Fibroblast of pulmonary artery (primary cell): ENCODE measurements at places on chromosomes 11 and 22.

DNA sequence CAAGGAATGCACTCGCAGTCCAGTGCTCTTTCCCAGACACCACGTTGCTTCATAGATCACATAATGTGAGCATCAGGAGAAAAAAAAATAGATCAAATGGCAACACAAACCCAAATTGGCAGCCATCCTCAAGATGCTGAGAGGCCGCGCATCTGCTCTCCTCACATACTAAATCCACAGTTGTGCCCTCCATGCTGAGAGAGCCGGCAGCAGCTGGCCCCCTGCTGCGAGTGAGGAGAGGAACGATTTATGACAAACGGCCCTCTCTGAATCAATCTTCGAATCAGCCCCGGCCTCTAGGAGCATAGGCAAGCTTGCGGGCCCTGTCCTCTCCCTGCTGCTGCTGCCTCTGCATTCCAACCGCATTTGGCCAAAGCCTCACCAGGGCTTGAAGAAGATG, 159.9 kb upstream of the TENM4 start:
- DNase-seq: no peak

DNA sequence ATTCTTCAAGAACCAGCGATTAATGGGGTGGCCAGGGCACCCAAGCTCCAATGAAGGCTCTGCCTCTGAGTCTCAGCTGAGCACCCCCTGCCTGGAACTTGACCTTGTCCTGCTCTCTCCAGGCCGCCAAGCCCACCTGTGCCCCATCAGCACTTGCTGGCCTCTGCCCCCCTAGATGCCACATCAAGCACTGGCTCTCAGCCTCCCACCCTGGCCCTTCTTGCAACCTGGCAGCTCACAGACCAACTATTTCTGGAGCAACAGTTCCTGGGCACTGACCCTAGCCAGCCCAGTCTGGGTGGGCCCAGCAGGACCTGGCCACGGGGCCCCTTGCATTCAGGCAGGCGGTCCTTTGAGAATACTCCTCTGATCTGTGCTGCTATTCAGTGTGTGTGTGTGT, 98.8 kb upstream of the PITPNB start:
- no peak for DNase-seq

- DNase-seq: no peak
These were observed 30.7 kb downstream of the TBX1 start for GRCh38 chr22:19791243-19791642.

DNA sequence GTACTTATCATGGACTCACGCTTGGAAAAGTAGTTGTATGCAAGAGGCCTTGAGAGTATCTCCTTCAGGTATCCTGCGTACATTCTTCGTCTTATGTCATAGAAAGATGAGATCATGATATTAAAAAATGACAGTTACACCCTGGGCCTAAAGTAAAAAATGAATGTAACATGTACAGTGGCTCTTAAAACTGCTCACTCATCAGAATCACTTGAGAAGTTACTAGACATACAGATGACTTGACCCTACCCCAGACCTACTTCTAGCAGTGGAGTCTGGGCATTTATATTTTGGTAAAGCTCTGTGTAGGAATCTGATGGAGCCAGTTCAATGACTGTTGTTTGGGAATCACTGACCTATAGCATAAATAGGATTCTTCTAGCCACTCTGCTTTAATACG, 54.5 kb downstream of the PPME1 start:
- DNase-seq: no peak

DNA sequence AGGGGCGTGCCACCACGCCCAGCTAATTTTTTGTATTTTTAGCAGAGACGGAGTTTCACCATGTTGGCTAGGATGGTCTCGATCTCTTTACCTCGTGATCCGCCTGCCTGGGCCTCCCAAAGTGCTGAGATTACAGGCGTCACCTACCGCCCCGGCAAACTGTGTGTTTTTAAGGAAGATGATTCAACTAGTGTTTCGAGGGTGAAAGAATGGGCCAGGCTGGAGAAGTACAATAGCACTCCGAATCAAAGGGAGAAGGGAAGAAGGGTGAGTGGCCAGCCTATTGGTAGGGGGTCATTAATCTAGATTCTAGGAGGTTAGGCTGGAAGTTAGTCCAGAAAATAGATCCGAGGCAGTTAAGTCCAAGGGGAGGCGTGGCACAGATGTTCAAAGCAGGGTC, 2.9 kb upstream of the CECR2 start:
- no peak for DNase-seq

GRCh38 chr11:6828103-6828502, 17.4 kb upstream of the OR10A5 start:
- no peak for DNase-seq

- no peak for DNase-seq
These were observed 157.0 kb downstream of the DSCAML1 start for GRCh38 chr11:117640041-117640440.

- DNase-seq: peak; percentile 86
These were observed 128.9 kb downstream of the CCDC34 start for GRCh38 chr11:27234043-27234668.

DNA sequence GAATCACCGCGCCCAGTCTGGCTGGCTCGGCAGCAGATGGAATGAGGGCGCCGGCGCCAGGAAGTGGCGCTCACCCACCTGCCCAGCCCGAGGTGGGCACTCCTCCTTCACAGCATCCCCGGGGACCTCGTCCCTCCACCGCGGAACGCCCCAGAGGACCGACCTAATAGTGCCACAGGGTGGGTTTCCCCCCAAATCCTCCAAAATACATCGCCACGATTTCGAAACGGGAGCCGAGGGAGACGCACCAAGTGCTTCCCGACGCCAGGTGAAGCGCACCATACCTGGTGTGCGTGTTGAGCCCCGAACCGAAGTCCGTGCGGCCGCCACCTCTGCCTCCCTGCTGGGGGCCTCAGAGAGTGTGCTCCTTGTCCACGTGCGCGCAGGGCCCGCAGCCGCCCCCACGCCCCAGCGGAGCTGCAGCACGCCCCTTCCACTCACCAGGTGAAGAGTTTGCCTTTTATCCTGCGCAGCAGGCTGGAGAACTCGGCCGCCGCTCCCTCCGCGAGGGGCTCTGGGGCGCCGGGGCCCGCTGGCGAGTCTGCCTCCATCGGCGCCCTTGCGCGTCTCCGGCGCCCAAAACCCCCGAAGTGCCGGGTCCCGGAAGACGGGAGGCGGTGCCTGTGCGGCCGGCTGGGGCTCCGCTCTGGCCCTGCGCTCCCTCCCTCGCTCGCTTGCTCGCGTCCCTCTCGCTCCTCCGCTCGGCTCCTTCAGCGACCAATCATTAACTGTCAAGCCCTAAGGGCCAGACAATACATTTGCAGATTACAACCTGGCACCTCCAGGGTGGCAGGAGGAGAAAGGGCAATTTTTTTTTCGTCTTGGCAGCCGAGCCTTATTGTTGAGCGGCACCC, at the start of gene SLC35F2:
TSS of gene SLC35F2 (minus strand) at position 571 of the 854 bp plus-strand sequence. CDS start at position 551, 20 bp downstream.
- DNase-seq: peak; percentile 61
